NCI-H1092 (cell line): ENCODE measurements at places on chromosomes 7 and 10.

- DNase-seq, result no peak
Measured at GRCh38 chr7:20064181-20064970, 152.8 kb downstream of the MACC1 start.

GRCh38 chr10:96212911-96213310 is 58.5 kb downstream of the BLNK start:
- no peak for DNase-seq

DNA sequence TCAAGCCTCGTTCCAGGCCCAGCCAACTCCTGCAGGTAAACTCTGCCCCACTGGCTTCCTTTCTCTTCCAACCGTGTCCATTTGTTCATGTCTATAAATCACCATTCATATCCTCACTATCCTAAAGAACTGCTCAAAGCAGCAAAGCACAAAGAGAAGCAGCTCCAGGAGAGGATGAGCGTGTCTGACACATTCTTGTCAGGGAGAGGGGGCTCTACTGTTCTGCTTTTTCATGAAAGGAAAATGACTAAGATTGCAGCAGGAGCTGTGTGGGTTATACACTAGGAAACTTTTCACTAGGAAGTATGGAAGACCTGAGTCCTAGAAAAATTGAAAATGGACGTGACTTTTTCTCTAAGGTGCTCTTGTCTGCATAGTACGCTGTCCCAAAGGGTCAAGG is 16.7 kb downstream of the AGFG2 start:
- no peak for DNase-seq

DNA sequence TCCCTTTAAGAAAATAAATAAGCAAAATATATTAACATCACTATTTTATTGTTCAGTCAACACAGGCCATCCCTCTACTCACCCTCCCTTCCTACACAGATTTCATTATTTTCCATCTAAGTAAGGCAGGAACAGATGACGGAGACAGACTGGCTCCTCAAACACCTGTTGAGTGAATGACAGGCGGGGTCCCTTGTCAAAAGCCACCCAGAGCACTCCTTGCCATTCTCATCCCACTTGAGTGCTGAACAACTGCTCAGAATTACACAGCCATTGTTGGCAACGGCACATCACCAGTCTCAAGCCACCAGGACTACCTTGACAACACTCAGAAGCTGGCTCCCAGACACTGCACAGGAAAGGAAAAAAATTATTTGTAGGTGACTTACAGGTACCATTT is 3.3 kb downstream of the GRB10 start:
- no peak for DNase-seq

GRCh38 chr10:23293145-23293724 is 51.4 kb downstream of the C10orf67 start:
- DNase-seq, result peak; percentile 34

GRCh38 chr7:116770941-116771340 is 91.4 kb upstream of the CAPZA2 start:
- DNase-seq, result no peak

GRCh38 chr7:131109011-131109758 is 218.5 kb upstream of the MKLN1 start:
- no peak for DNase-seq
